ENCODE measurements at places on chromosomes 1 and 21. TPM values are rescaled to one million over a fixed set of nuclear protein-coding genes. Genes with fewer than 3 reads are reported as not detected.

WNT3A gene
- total RNA-seq, result not detected

BARHL2 gene
- not detected for total RNA-seq

CACNA1S gene
- not detected for total RNA-seq

C1orf141 gene
- not detected for total RNA-seq

SPATC1L gene
- 6.3 TPM for total RNA-seq

SEC16B gene
- 0.54 TPM for total RNA-seq

RIMKLA gene
- under 0.01 TPM for total RNA-seq

KCNJ15 gene
- total RNA-seq, result 1.1 TPM

LRRC3 gene
- 0.98 TPM for total RNA-seq

VASH2 gene
- total RNA-seq, result under 0.01 TPM

NMNAT2 gene
- total RNA-seq, result 0.34 TPM

CCDC17 gene
- 0.87 TPM for total RNA-seq

CFAP45 gene
- total RNA-seq, result under 0.01 TPM

C1orf185 gene
- not detected for total RNA-seq

LGR6 gene
- total RNA-seq, result not detected

RHOU gene
- 33.5 TPM for total RNA-seq

OR10J1 gene
- not detected for total RNA-seq

WRAP73 gene
- total RNA-seq, result 16.3 TPM

CHIT1 gene
- not detected for total RNA-seq

NPHS2 gene
- not detected for total RNA-seq

TNFRSF25 gene
- 6.7 TPM for total RNA-seq

TAS1R2 gene
- not detected for total RNA-seq

TRIM67 gene
- total RNA-seq, result not detected

FHAD1 gene
- not detected for total RNA-seq

UQCRHL gene
- 6.6 TPM for total RNA-seq

FMO5 gene
- 2.9 TPM for total RNA-seq
